A172 (cell line): ENCODE measurements at places on chromosomes 12 and 14. TPM values are rescaled to one million over a fixed set of nuclear protein-coding genes. Genes with fewer than 3 reads are reported as not detected.

The GLIPR1L2 gene
- 0.24 and 0.76 TPM in 2 replicates for total RNA-seq

The CATSPERB gene
- total RNA-seq: not detected in 2 replicates

The RPL10L gene
- total RNA-seq: not detected in 2 replicates

- DNase-seq: no peak
These were observed 94.9 kb downstream of the ALG10B start for GRCh38 chr12:38411426-38411825.

DNA sequence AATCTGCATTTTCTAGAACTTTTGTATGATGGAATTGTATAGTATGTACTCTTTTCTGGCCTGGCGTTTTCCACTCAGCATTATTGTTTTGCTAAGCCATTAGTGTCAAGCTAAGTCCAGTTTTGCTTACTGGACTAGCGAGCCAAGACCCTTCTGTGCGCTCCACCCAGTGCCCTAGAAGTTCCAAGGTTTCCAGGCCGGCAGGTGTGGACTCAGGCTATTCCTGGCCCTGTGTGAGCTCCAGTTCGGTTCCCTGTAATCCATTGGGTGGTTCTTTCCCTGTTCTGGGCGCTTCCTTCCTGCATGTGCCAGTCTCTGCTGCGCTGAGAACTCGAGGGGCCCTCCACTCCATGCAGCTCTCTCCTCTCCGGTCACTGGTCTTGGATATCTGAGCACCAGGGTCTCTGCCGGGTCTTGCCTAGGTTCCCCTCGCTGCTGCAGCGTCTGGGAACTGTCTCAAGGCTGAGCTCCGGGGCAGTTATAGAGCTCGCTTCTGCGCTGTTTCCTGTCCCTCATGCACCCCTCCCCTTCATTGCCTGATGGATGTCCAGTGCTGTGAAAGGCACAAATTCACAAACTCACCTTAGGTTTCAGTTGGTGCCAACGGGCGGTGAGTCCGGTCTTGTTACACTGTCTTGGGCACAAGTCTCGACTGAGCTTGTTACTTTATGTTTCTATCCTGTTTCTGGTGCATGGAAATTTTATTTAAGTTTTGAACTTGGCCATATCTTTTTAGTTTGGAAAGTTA, 100.8 kb downstream of the ADGRD1 start:
- no peak for DNase-seq

DNA sequence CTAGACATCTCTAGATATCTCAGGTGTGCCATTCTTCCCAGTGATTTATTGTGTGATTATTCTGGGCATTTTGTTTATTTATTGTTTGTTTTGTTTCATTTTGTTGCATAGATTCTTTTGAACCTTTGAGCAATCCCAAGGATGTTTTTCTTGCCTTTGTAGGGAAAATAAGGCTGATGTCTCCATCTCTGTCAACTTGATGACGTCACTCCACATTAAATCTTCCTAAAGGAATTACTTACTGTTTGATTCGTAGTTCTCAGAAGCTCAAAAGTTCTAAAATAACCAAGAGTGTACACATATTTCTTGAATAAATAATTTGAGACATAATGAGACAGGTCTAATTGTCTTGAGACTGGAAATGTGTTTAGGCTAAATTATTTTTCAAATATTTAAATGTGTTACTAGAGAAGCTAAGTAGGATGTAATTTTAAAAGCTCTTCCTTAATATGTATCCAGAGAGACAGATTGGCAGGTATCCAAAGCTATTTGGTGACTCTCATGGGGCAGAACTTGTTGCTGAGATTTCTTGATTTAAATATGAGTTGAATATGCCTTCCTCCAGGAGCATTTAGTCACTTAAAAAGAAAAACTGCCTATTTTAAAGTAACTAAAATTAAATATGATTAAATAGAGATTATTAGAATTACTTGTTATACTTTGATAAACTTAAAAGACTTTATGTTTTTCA, 128.7 kb downstream of the CNTN1 start:
- DNase-seq: no peak

DNA sequence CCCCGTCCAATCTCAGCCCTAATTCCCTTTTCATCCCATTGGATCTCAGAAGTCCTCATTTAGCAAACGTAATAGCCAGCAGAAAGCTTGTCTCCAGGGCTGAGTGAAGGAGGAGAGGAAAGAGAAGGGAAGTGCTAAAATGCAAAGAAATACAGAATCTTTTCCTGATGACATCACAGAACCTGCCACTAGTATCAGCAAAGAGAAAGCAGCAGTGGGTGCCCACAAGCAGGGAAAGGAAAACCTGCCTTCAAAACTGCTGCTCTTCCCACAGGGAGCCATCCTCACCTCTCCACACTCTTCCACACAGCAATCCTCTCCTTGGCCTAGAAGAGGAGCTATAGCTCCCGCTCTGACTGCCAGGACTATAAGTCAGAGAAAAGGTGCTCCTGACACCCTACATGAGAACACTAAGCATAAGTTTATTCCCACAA, 11.3 kb downstream of the MED13L start:
- no peak for DNase-seq

GRCh38 chr12:120662879-120663278, 22.5 kb downstream of the CABP1 start:
- no peak for DNase-seq
